Endothelial cell of umbilical vein (primary cell): ENCODE measurements at places on chromosomes 13 and 19. TPM values are rescaled to one million over a fixed set of nuclear protein-coding genes. Genes with fewer than 3 reads are reported as not detected.

- DNase-seq, result no peak
These were observed 191.6 kb downstream of the UQCRFS1 start for GRCh38 chr19:29021232-29021916.

The CYP4F2 gene
- total RNA-seq, result not detected in 2 replicates

DNA sequence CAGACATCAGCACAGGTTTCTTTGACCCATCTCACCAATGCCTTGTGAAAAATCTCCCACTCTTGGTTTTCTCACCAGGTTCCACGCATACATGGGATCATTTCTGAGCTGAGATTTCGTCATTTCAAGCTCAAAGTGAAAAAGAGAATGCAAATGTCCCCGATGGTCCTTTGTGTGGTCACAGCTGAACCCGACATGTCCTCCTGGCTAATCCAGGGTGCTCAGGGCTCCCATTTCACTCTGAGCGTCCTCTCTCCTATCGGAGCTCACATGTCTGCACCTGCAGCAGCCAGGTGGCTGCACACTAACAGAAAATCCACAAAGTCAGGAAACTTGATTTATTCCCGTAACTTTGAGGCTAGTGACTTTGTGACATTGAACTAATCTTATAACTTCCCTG is 9.3 kb upstream of the CEACAM3 start:
- no peak for DNase-seq

DNA sequence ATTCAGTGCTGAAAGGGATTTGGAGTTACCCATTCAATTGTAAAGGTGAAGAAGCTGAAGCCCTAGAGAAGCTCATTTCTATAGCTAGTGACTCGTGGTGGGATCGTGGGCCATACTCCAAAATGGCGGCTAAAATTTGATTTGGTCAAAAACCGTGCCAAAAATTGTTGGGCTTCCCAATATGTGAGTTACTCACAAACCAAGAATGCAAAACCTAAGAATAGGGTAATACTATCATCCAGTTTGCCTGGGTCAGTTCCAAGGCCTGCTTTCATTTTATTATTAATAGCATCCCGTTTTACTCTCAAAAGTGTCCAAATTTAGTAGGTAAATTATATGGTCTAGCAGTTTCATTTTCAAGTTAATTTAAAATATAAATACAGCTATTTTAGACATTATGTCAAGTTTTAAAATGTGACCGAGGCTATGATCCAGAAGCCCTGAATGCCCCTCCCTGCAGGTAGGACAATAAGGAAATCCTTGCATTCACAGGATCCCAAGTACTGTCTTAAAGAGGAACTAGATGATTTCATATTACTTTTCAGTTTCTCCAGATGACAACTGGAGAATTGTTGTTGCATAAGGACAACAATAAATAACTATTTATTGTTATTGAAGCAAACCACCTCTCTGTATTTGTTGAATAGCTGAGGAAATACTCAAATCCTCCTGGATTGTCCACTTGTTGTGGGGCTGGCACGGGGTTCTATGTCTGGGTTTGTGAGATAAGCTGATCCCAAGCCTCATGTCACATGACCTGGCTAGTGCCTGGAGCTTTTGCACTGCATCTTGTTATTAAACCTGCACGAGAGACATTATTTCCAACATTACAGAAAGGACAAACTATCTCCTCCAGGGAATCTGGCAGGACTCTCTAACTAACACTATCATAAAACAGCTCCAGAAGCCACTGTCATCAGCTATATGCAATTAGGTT is 11.6 kb upstream of the RAP2A start:
- DNase-seq, result no peak

The IZUMO1 gene
- total RNA-seq, result 1.2 TPM in 2 replicates
